ENCODE measurements at places on chromosomes 16 and 17.

- DNase-seq, result no peak
Measured at GRCh38 chr16:78098087-78098486, 1.4 kb upstream of the WWOX start.

DNA sequence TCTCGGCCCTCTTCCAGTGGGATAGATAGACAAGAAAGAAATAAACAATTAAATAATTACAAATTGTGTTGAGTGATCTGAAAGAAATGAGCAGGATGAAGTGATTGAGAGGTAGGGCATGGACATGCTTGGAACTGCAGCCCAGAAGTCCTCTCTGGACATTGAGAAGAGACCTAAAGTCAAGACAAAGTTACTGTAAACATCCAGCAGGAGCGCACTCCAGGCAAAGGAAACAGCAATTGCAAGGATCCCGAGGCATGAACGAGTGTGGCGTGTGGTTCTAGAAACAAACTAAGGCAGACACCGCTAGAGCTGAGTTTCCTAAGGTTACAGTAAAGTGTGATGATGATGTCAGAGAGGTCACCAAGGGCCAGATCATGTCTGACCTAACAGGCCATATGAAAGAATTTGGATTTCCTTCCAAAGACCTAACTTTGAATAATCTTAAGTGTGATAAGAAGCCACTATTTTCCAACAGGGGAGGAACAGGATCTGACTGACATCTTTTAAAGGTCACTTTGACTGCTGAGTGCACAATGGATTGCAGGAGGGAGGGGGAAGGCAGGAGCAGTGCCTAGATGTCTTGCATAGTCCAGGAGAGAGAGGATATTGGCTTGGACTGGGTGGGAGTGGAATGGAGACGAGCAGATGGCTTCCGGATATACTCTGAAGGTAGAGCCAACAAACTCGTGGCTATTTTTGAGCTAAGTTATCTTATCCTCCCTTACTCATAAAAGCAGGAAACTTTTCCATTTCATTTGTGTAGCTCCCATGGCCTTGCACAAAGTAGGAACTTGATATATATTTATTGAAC, 19.0 kb downstream of the ABCC12 start:
- DNase-seq, result no peak

- no peak for DNase-seq
Measured at GRCh38 chr17:5352681-5353289, 66.7 kb downstream of the NUP88 start.

DNA sequence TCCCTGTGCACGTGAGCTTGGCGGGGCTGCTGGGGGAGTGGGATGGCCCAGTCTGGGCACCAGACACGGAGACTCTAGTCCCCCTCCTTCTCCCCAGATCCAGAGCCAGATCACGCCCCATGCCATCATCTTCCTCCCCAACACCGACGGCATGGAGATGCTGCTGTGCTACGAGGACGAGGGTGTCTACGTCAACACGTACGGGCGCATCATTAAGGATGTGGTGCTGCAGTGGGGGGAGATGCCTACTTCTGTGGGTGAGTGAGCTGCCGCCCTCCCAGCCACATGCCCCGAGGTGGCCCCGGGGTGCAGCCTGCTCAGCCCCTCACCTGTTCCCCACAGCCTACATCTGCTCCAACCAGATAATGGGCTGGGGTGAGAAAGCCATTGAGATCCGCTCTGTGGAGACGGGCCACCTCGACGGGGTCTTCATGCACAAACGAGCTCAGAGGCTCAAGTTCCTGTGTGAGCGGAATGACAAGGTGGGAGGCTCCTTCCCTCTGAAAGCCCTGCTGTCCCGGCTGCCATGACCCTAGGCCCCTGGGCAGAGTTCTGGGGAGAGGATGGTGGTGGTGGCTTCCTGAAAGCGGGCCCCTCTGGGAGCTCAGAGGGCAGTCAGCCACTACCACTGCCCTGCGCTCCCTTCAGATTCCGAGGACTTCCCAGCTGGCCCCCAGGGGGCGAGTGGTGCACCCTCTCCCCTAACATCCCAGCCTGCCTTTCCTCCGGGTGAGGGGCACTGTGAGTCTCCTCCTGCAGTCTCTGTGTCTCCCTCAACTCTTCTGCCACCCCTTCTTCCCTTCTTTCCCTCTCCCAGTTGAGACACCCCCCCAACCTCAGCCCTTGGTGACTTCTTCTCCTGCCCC, 2.8 kb upstream of the C17orf107 start:
- no peak for DNase-seq

- peak; percentile 95 for DNase-seq
Measured at GRCh38 chr17:51056813-51057510, 63.7 kb downstream of the SPAG9 start.

GRCh38 chr17:77092025-77092424, 48.7 kb upstream of the SEC14L1 start:
- DNase-seq, result no peak

DNA sequence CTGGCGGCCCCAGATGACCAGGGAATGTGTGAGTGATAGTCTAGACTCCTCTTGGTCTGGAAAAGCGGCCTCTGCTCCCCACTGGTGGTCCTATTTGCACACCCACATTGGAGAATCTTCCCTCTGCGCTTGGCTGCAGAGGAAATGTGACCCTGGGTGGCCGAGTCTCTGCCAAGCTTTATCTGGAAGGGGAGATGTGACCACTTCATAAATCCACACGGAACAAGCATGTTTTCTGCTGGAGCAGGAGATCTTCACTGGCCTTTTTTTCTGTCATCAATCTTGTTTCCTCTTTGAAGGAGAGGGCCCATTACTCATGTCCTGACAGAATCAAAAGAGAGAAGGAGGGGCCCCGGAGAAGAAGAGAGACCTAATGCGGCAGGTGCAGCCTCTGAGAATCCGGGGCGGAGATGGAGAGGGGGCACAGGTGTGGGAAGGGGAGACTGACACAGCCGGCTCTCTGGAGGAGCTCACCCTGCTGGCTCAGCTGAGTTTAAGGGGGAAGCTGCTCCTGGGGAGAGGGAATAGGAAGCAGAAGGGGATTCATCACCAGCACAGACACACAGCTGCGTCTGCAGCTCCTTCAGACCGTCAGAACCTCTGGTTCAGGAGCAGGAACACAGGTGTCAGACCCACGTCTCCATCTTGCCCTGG, 116.3 kb downstream of the SOX9 start:
- no peak for DNase-seq

- peak; percentile 39 for DNase-seq
Measured at GRCh38 chr17:50297407-50297865, 23.2 kb downstream of the TMEM92 start.

DNA sequence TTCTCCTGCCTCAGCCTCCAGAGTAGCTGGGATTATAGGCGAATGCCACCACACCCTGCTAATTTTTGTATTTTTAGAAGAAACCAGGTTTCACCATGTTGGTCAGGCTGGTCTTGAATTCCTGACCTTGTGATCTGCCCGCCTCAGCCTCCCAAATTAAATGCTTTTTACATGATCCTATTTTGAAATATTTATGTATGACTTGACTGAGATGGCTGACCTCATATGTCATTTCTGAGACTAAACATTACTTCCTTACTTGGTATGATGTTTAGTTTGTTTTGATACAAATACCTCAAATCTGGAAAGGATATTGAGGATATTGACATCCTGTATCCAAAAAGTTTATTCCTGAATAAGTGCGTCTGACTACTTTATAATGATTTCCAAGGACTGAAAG, 11.9 kb downstream of the CALCOCO2 start:
- DNase-seq, result no peak

DNA sequence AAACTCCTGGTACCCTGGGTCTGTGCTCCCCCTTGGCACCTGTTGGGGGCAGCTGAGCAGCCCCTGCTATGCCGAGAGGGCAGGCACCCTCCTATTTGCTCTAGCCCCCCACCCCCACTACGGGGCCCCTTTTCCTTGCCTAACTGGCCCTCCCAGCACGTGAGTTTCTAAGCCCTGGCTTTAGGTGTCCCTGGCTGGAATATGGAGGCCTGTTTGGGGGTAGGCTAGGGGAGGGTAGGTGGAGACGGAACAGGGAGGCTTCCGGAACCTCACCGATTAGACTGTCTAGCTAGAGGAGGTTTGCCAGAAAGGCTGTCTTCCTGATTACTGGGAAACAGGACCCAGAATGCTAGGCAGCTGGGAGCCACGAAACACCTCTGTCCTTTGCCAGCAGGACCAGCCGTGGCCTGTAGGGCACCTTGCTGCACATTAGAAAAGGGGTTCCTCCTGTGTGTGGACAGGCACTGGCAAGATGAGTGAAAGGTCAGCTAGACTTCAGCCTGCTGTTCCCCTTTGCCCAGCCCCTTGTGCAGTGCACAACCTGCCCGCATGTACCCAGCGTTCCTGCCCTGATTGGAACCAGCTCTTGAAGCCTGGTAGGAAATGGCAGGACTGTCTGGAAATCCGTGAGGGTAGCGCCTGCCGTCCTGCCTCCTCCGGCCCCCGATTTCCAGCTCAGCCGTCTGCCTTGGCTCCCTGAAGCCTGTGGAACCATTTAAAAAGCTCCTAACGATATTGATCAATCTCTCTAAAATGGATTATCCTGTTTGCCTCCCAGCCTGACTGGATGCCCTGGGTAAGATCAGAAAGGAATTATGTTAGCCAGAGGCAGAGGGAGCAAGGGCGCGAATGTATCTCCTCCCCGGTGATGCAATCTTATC, 83.4 kb upstream of the GSE1 start:
- no peak for DNase-seq

DNA sequence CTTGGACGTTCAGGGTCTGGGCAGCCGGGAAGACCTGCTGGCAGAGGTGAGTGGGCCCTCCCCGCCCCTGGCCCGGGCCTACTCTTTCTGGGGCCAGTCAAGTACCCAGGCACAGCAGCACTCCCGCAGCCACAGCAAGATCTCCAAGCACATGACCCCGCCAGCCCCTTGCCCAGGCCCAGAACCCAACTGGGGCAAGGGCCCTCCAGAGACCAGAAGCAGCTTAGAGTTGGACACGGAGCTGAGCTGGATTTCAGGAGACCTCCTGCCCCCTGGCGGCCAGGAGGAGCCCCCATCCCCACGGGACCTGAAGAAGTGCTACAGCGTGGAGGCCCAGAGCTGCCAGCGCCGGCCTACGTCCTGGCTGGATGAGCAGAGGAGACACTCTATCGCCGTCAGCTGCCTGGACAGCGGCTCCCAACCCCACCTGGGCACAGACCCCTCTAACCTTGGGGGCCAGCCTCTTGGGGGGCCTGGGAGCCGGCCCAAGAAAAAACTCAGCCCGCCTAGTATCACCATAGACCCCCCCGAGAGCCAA, 8.6 kb upstream of the ABCC3 start:
- DNase-seq, result peak; percentile 24

DNA sequence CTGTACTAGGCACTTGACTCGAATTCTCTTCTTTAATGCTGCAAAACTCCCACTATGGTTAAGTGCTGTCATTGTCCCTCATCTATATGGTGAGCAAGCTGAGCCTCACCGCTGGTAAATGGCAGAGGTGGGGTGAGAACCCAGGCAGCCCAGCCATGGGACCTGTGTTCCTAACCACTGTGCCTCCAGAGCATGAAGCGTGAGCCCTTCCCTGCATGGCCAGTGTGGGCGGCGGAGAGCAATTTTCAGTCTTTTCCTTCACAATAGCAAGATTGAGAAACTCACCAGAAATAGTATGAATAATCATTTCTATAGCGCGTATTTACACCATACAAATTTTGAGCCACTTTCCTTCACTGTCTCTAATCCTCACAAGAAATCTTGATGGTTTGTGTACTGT, 9.2 kb downstream of the BFAR start:
- DNase-seq, result no peak

DNA sequence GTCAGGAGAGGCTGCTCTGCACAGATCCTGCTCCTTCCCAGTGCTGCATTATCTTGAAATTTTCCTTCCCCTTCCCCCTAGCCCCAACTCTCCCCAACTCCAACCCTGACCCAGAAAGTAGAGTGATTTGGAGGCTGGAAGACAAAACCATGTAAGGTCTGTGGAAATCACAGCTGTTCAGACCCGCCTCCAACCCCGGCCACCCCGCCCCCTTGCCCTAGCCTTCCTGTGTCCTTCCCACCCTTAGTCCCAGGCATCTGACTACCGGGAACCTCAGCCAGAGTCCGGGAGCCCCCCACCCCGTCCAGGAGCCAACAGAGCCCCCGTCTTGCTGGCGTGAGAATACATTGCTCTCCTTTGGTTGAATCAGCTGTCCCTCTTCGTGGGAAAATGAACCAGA, at the start of gene AOC3:
Gene AOC3 (plus strand): TSS at position 246 of the 400 bp plus-strand sequence. CDS start 145 bp downstream, at position 391.
- no peak for DNase-seq

- DNase-seq, result peak; percentile 58
Measured at GRCh38 chr16:66483689-66484452, 56.8 kb downstream of the BEAN1 start.

GRCh38 chr17:7018331-7018964, 4.4 kb upstream of the BCL6B start:
- no peak for DNase-seq

DNA sequence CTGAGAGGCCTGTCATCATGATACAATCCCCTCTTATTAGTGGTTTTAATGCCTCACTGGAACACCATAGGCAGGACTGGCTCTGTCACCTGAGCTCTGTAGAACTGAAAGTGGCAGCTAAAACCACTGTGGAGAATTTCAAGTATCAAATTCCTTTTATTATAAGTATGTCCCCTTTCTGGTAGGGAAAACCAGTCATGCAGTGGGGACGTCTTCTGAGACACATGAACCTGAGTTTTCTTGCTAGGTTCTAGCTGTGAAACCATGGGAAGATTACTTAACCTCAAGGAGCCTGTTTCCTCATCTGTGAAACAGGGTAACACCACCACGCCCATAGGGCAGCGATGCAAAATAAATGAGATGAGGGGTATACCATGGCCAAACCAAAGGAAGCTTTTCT, 4.7 kb downstream of the VAC14 start:
- DNase-seq, result no peak
